ENCODE measurements at places on chromosomes 5 and 9.

DNA sequence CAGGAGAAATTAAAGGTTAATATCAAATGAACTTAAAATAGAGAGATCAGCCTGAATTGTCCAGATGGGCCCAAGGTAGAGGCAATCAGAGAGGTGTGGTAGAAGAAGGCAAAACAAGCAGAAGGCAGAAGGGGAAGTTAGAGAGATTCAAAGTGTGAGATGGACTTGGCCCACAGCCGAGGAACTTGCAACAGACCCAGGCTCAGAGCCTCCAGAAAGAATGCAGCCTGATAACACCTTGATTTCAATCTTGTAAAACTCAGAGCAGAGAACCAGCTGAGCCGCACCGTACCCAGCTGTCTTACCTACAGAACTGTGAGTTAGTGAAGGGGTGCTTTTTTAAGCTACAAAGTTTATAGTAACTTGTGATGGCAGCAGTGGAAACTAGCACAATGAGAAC is 190.9 kb downstream of the RFK start:
- DNase-seq = no peak

- no peak for DNase-seq
Measured at GRCh38 chr5:76269932-76270610, 133.0 kb upstream of the IQGAP2 start.

- no peak for DNase-seq
Measured at GRCh38 chr9:117772960-117773359, 68.8 kb downstream of the TLR4 start.

- DNase-seq = no peak
Measured at GRCh38 chr9:109779711-109780452, at the start of gene PALM2AKAP2. TSS of gene PALM2AKAP2 (plus strand) at chr9:109780198. CDS start at chr9:109780489, 291 bp downstream.

DNA sequence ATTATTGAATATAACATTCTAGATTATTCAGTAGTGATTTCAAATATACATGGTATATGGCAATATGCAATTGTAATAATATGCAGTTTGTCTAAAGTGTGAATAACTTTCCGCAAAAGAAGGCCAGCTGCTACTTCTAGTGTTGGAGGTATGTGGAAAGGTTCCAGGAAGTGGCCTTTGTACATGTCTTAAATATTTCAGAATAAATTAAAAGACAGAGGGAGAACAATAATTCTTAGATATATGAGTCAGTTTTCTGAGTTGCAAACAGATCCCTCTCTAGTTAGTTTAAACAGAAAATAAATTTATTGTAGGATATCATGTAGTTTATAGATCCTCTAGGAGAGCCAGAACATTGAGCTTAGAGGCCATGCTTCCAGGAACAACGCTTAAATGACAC is 210.8 kb upstream of the ELL2 start:
- no peak for DNase-seq

GRCh38 chr9:110752766-110753165 is 84.2 kb downstream of the MUSK start:
- no peak for DNase-seq

Data from activated CD4-positive, alpha-beta T cell treated with anti-CD3 and anti-CD28 coated beads for 1 hour (primary cell).